ENCODE measurements at places on chromosomes 2 and 18. TPM values are rescaled to one million over a fixed set of nuclear protein-coding genes. Genes with fewer than 3 reads are reported as not detected.

DNA sequence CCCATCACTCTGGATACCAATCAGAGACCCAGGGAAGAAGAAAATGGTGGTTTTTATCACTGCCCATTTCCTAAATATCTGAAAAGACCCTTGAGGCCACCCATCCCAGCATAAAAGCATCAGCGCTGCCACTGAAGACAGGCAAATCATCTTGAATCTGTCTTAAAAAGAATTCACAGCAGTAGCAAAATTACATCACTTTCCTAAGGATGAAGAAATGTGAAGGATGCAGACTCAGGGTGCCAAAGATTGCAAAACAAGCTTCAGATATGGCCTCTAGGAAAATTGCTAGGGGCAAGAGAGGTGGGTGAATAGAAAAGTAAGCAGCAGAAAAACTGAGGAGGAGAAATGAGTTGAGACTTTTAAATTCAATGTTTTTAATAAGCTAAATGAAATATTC is 70.0 kb downstream of the SLC25A12 start:
- H3K27ac ChIP-seq: peak overlapping the region; percentile 28
- H3K36me3 ChIP-seq: peaks cover 65% of the 10 kb centered on the region
- no peaks in the 10 kb centered on the region for H3K27me3 ChIP-seq
- DNase-seq: no peak
- H3K4me1 ChIP-seq: peaks cover 4% of the 10 kb centered on the region
- no peak overlapping the region for H3K4me3 ChIP-seq

DNA sequence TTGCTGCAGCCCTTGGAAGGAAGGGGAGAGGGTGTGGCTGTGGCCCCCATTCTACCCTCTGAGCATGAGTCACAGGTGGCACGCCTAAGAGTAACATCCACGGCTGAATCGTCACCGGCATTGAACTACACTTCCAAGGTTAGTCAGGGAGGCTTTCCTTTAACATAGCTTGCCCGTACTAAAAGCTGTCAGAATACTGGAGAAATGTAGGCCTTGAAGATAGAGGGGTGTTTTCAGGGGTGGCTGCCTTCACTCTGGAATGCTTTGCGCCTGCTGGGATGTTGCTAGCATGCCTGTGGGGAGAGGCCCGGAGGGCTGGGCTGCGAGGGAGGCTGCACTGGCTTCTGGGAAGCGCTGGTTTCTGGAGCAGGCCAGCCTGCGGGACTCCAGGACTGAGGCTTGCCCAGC is 333.7 kb downstream of the AGAP1 start:
- no peaks in the 10 kb centered on the region for H3K4me1 ChIP-seq
- no peak for DNase-seq

GRCh38 chr2:31903109-31903780 is 107.6 kb downstream of the MEMO1 start:
- H3K27ac ChIP-seq: no peak overlapping the region
- DNase-seq: no peak
- no peaks in the 10 kb centered on the region for H3K27me3 ChIP-seq
- H3K36me3 ChIP-seq: peaks cover 35% of the 10 kb centered on the region
- no peaks in the 10 kb centered on the region for H3K4me1 ChIP-seq

DNA sequence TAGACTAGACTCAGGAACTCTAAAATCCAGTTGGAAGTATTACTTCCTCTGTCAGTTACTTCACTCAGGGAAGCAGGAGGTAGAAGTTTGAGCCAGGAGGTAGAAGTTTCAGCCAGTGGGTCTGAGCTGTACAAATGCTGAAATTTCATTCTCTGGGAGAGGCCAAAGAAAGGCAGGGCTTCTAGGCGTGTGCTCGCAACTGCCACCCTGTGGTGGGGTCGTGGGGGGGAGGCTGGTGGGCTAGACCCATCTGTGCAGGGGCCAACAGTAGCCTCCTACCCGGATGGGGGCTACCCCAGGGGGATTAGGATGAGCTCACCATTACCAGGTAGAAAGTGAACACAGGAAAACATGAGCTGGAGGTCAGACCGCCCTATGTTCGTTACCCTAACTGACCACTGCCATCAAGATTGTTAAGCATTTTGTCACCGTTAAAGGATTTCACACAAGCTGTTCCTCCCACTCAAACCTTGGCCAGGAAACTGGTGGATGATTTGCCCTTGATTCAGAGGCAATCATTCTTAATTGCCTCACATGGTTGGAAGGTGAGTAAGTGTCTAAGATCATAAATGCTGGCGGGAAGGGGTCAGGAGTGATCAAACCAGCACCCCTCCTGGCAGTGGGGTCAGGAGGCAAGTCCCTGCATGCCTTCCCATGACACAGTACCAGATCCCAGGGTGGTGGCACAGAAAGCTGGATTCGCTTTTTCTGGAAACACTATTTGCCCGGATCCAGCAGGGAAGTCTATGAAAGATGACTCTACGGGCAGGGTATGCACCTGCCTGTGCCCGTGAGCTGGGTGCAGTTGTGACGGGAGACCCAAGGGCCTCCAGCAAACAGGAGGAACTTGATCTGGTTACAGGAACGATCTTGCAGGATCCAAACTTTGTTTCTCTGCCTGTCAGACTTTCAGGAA is 5.2 kb upstream of the FHL2 start:
- DNase-seq: no peak
- peaks cover 74% of the 10 kb centered on the region for H3K4me1 ChIP-seq
- H3K27me3 ChIP-seq: peaks cover 12% of the 10 kb centered on the region

DNA sequence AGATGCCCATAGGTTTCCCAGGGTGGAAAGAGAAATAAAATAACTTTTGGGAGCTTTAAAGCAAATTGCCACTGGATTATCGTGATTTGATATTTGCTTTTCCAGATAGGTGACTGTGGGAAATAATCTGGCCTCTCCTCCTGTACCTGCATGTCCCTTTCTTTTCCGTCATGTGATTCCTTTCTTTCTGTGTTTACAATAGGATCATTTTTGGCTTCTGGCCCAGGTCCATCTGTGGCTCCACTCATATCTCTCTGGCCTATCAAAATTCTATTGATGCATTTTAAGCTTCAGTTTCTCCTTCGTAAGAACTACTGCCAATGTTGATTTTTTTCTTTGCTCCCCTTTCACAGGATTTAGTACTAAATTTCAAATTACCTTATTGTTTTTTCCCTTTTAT is 153.6 kb downstream of the CCDC85A start:
- H3K36me3 ChIP-seq: no peaks in the 10 kb centered on the region
- no peak overlapping the region for H3K4me3 ChIP-seq
- DNase-seq: no peak
- H3K4me1 ChIP-seq: peaks cover 58% of the 10 kb centered on the region

Gene GBX2
- not detected for total RNA-seq

Gene AQP12B
- total RNA-seq: not detected

Gene TNFAIP6
- 2.9 TPM for total RNA-seq

GRCh38 chr2:204250692-204251091 is 294.6 kb upstream of the PARD3B start:
- H3K4me1 ChIP-seq: peaks cover 4% of the 10 kb centered on the region
- DNase-seq: no peak
- no peaks in the 10 kb centered on the region for H3K36me3 ChIP-seq

DNA sequence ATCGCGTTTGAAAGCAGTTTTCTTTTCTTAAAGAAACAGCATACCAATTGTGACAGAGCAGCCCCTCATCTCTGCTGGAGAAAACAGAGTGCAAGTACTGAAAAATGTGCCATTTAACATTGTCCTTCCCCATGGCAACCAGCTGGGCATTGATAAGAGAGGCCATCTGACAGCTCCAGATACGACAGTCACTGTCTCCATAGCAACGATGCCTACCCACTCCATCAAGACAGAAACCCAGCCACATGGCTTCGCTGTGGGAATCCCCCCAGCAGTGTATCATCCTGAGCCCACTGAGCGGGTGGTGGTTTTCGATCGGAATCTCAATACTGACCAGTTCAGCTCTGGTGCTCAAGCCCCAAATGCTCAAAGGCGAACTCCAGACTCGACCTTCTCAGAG is 9.5 kb downstream of the GRHL1 start:
- no peak for DNase-seq
- H3K4me1 ChIP-seq: no peaks in the 10 kb centered on the region
- no peaks in the 10 kb centered on the region for H3K27me3 ChIP-seq
- no peaks in the 10 kb centered on the region for H3K36me3 ChIP-seq

GRCh38 chr2:37637190-37637860 is 34.1 kb downstream of the CDC42EP3 start:
- H3K27me3 ChIP-seq: no peaks in the 10 kb centered on the region
- DNase-seq: no peak
- no peak overlapping the region for H3K4me3 ChIP-seq

Gene PCARE
- total RNA-seq: 0.74 TPM

Gene RAX
- total RNA-seq: not detected

Gene CTAGE1
- total RNA-seq: not detected

Gene SPDYA
- total RNA-seq: 0.14 TPM

GRCh38 chr2:224126003-224126402 is 86.9 kb upstream of the SERPINE2 start:
- no peak overlapping the region for H3K4me3 ChIP-seq
- peak overlapping the region; percentile 49 for H3K27ac ChIP-seq
- peaks cover 10% of the 10 kb centered on the region for H3K4me1 ChIP-seq
- peak; percentile 70 for DNase-seq
- no peaks in the 10 kb centered on the region for H3K27me3 ChIP-seq

DNA sequence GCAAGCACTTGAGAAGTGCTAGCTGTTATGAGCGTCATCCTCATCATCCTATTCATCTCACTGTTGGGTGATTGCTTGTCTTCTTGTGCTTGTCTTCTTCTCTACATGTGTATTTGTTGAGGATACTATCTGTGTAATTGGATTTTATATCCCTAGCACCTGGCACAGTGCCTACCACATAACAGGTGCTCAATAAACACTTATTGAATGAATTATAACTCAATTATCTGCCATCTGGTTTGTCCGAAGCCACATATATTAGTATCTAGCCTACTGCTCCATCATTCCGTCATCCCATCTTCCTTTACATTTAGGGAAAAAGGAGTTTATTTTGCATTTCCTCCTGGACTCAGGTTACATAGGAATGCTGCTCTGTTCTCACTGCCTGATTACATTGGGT is 330.4 kb upstream of the ETAA1 start:
- H3K4me3 ChIP-seq: no peak overlapping the region
- DNase-seq: no peak
- no peaks in the 10 kb centered on the region for H3K36me3 ChIP-seq
- H3K27me3 ChIP-seq: peaks cover 14% of the 10 kb centered on the region

Measured in left ventricle myocardium inferior (tissue), 1 donor.